ENCODE measurements at places on chromosomes 7 and 10.

DNA sequence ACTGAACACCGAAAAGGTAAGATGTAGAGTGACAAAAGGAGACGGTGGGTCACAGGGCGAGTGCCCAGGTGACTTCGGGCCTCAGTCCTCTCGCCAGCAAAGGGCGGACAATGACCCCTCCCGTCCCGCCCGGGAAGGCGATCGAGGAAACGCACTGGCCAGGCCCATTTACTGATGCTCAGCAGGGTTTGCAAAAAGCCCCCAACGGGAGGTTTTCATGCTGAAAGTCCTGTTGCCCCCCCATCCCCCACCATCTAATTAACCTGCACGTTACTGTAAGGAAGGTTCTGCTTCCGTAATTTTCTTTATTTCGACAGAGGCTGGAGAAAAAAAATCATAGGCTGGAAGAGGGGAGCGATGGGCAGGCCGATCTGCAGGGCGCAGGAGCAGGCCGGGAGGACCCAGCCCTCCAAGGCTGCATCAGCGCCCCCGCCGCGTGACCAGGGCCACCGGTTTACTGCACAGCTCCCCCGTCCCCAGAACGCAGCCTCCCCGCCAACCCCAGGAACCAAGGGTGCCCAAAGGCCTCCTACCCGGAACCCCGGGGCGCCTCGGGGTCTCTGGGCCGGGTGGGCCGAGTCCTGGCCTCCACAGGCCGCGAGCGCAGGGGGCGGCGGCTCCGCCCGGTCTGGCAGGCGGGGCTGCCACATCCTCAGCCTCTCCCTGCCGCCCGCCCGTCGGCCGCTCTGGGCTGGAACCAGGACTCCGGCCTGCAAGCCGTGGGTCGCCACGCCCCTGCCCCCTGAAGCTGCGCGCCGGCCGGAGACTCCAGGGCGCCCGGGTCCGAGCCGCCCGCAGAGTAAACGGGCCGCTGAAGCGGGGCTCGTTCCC lies 613 bp downstream of the OAT start:
- peak; percentile 48 for DNase-seq

- peak; percentile 27 for DNase-seq
Measured at GRCh38 chr7:5997210-5997808, 11.5 kb downstream of the PMS2 start.

DNA sequence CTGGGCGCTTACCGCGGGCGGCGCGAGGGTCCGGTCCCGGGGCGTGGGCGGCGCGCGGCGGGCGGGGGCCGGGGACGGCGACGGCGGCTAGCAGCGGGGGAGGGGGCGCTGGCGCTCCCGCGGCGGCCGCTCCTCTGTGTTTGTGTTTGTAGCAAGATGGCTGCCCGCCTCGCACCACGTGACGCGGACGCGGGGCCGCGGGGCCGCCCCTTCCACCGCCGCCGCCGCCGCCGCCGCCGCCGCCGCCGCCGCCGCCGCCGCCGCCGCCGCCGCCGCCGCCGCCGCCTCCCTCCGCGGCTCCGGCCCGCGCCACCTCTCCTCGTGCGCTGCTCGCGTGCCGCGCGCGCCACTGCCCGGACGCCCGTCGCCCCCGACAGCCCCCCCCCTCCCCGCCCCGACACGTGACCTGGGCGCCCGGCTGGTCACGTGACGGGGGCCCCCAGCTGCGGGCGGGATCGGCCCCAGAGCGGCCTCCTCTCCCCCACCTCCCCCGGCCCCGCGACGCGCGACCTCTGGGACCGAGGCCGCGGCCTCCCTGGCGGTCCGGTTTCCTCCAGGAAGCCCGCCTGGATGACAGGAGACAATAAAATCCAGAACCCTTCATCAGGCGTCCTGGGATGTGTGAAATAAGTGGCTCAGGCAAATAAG lies at the start of gene GIGYF1:
Gene GIGYF1 (minus strand): TSS at position 153 of the 648 bp plus-strand sequence. CDS start 6,012 bp downstream, outside the sequence.
- peak; percentile 77 for DNase-seq

GRCh38 chr7:94188350-94188749 lies 184.2 kb upstream of the BET1 start:
- no peak for DNase-seq

DNA sequence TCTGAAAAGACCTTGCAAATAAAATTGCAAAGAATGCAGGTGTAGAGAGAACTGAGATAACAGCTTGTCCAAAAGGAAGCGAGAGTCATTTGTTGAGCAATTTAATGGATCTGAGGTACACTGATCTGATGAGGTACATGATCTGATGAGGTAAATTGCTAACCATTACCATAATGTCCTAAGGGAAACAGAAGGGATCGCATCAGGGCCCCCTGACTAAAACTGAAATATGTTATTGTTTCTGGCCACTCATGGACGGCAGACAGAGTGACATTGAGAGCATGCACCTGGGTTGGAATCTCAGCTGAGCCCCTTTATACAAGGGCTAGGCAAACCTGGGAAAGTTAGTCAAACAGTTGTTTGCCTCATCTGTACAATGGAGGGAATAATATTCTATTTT lies 15.8 kb upstream of the PAPSS2 start:
- DNase-seq, result no peak

- DNase-seq, result no peak
Measured at GRCh38 chr7:132063800-132064199, 507.4 kb upstream of the PODXL start.

DNA sequence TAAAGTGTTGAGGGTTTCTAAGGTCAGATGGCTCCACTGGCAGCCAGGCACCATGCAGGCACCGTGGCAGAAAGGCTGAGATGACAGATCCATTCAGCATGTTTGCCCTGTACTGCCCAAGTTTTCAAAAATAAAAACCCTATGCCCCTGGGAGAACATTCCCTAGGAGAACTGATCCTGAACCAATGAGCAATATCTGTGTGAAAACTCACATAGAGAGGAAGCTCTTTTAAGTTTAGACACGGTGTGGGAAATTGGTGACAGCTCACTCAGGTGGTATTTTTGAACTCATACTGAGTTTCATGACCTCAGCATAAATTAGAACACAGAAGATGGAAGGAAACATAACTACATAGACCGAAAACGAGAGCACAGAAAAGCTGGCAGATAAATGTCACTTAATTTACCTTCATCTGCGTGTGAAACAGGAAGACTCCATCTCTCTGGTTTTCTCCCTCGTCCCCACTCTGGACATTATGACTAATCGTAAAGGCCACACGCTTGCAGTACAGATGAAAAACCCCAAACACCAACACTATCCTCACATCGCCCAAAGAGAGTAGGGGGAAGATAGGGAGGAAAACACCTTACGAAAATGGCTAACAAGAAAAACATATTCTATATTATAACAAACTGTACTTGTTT lies 127.8 kb downstream of the ICA1 start:
- no peak for DNase-seq

GRCh38 chr10:115969591-115969990 lies 303.4 kb downstream of the GFRA1 start:
- DNase-seq, result no peak

GRCh38 chr7:100914879-100915447 lies 19.3 kb upstream of the ACHE start:
- no peak for DNase-seq

- DNase-seq, result no peak
Measured at GRCh38 chr10:44696496-44696895, 214.6 kb upstream of the TMEM72 start.

- no peak for DNase-seq
Measured at GRCh38 chr7:69419934-69420333, 178.3 kb upstream of the AUTS2 start.

DNA sequence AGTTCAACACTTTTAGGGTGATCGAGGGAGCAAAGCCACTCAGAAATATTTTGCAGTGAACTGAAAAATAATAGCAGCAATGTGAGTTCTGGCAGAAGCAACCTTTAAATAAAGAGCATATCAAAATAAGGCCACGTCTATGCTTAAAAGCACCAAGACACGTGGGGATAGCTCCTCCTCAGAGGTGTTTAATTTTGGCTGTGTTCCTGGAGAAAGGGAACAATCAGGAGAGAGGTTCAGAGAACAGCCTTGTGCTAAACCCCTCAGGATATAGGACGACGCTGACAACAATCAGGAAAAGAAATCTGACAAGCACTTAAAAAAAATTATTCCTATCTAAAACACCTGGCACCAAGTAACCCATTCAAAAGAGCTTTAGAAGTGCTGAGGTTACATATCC lies 471.9 kb upstream of the CELF2 start:
- DNase-seq, result no peak

DNA sequence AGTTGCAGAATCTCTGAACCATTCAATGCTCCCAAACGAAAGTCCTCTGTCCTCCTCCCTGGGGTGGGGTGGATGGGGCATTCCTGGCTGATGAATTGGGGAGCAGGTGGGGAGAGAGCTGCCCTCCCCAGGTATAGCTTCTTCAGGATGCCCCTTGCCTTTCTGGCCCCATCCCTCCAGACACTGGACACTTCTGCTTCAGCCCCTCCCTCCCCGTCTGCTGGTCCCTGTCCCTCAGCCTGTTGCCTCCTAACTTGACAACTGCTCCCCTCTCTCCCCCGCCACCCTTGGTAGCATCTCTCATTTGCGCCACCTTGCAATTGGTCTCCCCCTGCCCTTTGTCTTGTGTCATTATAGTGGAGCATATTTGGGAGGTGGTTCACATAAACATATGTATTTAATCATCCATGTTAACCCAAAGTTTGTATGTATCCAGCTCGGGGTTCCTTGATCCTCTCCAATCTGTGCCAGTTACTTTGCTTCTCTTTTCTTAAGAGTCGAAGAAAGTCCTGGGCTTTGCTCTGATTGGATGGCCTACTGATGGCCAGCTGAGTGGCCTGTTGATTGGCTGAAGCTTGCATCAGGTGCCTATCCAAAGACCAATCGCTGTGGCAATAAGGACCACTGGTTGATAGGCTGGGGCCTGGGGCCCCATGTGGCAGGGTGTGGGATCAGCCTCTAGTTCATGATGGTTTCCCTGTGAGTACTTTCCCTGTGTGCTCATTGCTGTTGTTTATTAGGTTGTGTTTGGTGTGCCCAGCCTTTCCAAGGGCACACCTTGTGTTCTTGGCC lies 4.0 kb upstream of the GCK start:
- DNase-seq, result no peak

- DNase-seq, result no peak
Measured at GRCh38 chr10:6716516-6716915, 136.4 kb upstream of the PRKCQ start.

DNA sequence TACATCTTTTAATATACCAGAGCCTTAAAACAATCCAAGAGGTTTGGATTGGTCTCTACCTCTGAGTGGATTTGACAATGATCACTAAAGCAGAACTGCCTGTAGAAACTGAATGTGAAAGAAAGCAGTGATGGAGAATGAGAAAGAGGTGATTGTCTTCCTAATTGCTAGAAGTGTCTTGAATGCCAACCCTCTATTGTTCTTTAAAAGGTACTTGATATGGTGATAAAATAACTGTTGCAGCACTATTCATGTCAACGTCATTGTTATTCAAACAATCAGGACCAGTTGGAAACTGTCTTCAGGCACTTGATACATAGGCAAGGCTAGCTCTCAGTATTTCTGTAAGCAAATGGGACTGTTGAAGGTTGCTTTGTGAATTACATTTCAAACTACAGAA lies 47.9 kb upstream of the ITPRID1 start:
- DNase-seq, result no peak

DNA sequence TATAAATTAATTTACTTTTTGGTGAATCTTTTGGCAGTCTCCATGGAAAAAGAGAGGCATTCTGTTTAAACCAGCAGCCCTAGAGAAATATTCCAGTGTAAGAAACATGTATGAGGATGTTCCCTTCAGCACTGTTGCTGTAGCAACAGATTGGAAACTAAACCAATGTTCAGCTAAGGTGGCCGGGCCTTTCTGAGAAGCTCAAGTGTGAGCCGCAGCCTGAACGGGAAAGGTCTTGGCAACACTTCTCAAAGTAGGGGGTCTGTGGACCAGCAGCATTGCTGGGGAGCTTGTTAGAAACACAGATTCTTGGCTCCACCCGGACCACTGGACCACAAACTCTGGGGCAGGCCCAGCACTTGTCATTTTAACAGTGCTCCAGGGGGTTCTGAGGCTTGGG lies 36.2 kb downstream of the RAMP3 start:
- no peak for DNase-seq

DNA sequence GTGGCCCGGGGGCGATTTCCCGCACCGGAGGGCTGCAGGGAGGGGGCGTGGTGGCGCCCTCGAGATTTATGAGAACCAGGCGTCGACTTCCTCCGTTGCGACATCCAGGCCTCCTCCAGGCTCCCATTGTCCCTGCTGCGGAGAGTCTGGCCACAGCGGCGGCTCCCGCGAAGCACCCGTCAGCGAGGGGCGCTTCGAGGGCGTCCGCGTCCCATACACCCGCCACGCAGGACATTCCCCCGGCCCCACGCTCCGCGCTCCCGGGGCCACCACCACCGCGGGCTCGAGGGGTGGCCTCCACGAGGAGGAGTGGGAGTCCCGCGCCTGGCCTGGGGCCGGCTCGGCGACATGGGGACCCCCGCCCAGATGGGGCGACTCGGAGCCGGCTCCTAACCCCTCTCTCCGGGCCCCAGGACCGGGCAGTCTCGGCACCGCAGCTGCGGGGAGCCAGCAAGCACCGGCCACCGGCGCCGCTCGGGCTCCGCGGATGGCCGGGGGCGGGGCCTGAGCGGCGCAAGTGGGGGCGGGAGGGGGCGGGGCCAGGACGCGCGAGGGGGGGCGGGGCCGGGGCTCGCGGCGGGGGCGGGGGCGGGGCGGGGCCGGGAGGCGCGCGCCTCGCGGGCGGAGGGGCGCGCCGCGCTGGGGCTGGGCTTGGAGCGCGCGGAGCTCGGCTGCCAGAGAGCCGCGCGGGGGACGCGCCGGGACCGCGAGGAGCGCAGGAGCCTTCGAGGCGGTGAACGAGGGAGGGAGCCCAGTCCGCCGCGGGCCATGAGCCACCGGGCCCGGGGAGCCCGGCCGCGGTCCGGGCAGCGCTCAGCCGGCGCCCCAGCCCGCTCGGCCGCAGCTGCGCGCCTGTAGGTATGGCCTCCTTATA lies at the start of gene SH2B2:
Gene SH2B2 (plus strand): TSS at position 632 of the 874 bp plus-strand sequence. CDS start 13,683 bp downstream, outside the sequence.
- peak; percentile 43 for DNase-seq

- no peak for DNase-seq
Measured at GRCh38 chr10:131271195-131271880, 40.2 kb downstream of the TCERG1L start.

GRCh38 chr7:100604976-100605911 lies 3.1 kb downstream of the PCOLCE start:
- DNase-seq, result peak; percentile 44

DNA sequence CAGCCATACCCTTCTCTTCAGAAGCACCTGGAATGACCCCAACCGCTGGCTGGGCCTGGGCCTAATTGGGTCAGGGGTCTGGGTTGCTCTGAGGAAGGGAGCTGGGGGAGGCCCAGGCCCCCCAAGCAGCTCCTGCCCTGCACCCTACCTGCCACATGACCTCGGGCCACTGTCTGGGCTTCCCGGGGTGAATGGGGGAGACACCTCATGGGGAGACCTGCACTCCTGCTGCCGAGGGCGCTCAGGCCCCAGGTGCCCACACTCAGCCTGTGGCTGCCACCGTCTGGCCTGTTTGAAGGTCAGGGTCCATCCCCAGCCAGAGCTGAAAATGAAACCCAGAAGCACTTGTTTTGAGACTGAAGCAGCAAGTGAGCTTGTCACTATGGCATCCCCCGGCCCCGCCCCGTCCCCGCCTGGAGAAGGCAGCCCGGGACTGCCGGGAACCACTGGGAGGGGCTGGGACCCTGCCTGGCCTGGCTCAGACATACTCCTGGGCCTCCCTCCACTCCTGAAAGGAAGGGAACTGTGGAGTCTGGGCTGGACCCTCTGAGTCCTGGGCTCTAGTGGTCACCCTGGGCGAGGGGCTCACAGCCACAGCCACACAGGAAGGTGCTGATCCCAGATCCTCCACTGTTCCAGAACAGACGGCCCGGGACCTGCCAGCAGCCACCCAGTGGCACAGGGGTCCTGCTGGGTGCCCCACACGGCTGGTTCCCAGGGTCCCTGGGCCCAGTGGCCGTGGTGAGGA lies 7.4 kb upstream of the MICALL2 start:
- DNase-seq, result no peak

All from stimulated activated CD4-positive, alpha-beta T cell treated with anti-CD3 and anti-CD28 coated beads, Interleukin-4, amount 100 ng/mL, for 1 hour (primary cell).